Mesenteric fat pad (tissue), 1 donor: ENCODE measurements at places on chromosomes 7 and 10. TPM values are rescaled to one million over a fixed set of nuclear protein-coding genes. Genes with fewer than 3 reads are reported as not detected.

Gene TAF5
- 2.3 TPM for total RNA-seq

Gene ABCB1
- total RNA-seq = 3.2 TPM

Gene ZNF488
- 0.10 TPM for total RNA-seq

Gene HOXA6
- total RNA-seq = 3.1 TPM

Gene GPR26
- total RNA-seq = not detected

DNA sequence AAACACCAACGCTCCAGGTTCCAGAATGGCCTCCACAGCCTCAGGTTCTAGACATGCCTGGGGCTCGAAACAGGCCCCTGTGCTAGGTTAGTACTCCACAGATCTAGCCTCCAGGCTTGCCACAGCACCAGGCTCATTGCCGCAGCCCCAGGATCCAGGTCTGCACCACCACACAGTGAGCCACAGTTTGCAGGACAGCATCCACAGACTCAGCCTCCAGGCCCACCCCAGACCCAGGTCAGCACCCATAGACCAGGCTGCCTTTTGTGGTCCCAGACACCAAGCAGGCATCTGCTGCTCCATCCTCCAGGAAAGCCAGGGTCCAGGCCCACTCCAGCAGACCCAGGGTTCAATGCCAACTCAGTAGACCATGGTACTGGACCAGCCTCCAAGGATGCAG, 132.3 kb upstream of the VSTM2A start:
- no peak for DNase-seq

DNA sequence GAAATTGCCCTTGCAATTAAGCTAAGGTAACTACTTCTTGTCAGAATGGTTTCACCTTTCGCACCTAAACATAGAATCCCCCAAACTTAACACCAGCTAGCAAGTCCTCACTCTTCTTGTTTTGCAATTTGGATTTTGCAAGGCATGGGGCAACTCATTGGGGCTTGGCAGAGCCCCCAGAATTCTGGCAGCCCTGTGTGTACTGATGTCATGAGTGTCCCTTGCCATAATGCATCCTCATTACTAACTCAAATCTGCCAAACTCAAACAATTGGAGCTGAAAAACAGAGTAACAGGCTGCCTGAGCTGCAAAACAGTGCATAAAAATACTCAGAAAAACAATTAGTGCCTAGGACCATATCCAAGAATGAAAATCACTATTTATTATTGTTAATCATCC, 7.9 kb upstream of the XPNPEP1 start:
- no peak for DNase-seq

- DNase-seq = no peak
Observed at GRCh38 chr7:20597339-20597738, 18.1 kb upstream of the ABCB5 start.

GRCh38 chr10:80158598-80159127, 26.1 kb downstream of the PLAC9 start:
- DNase-seq = no peak

- DNase-seq = no peak
Observed at GRCh38 chr7:127447326-127447945, 54.9 kb upstream of the ZNF800 start.

DNA sequence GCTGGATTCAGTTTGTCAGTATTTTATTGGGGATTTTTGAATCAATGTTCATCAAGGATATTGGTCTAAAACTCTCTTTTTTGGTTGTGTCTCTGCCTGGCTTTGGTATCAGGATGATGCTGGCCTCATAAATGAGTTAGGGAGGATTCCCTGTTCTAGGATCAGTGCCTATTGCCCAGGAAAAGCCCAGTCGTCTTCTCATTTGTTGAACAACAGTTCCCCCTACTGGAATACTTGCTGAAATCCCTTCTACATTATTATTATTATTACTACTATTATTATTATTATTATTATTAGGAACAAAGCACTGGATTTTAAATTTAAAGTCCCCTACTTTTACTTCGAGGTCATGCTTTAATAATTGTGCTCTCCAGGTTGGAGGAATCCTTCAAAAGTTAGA, 528.9 kb downstream of the MAGI2 start:
- DNase-seq = no peak

- DNase-seq = no peak
Observed at GRCh38 chr10:130053561-130053960, 57.1 kb downstream of the C10orf143 start.

- no peak for DNase-seq
Observed at GRCh38 chr7:28700096-28700495, 258.0 kb downstream of the TRIL start.

- no peak for DNase-seq
Observed at GRCh38 chr7:140084972-140085371, 22.2 kb upstream of the PARP12 start.

- no peak for DNase-seq
Observed at GRCh38 chr10:133114726-133115452, 27.2 kb downstream of the ADGRA1 start.

DNA sequence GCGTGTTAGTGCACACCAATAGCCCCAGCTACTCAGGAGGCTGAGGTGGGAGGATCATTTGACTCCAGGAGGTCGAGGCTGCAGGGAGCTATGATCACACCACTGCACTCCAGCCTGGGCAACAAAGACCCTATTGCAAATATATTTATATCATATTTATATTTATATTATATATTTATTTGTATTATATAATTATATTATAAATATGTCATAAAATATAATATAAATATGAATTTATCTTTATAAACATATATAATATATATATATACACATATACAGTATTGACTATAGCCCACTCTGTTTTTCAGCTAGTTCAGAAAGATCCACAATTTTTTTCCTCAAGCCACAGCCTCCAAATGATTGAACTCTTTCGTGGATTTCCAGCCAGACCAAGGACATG, 45.3 kb upstream of the MYL10 start:
- no peak for DNase-seq

- DNase-seq = no peak
Observed at GRCh38 chr7:128154504-128154903, 86.6 kb upstream of the LEP start.

DNA sequence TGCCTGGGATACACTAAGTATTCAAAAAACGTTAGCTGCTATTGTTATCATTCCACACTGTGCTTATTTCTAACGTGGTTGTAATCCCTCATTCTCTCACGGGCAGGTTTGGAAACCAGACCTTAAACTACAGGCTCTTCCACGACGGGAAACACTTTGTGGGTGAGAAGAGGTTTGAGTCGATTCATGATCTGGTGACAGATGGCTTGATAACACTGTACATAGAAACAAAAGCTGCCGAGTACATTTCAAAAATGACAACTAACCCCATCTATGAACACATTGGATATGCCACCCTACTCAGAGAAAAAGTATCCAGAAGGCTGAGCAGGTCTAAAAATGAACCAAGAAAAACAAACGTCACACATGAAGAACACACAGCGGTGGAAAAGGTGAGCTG, 163.2 kb upstream of the PRR15 start:
- DNase-seq = no peak

GRCh38 chr10:73506491-73506890, 10.7 kb upstream of the PPP3CB start:
- DNase-seq = no peak

GRCh38 chr10:116113721-116114501, 159.1 kb downstream of the GFRA1 start:
- DNase-seq = peak; percentile 80

DNA sequence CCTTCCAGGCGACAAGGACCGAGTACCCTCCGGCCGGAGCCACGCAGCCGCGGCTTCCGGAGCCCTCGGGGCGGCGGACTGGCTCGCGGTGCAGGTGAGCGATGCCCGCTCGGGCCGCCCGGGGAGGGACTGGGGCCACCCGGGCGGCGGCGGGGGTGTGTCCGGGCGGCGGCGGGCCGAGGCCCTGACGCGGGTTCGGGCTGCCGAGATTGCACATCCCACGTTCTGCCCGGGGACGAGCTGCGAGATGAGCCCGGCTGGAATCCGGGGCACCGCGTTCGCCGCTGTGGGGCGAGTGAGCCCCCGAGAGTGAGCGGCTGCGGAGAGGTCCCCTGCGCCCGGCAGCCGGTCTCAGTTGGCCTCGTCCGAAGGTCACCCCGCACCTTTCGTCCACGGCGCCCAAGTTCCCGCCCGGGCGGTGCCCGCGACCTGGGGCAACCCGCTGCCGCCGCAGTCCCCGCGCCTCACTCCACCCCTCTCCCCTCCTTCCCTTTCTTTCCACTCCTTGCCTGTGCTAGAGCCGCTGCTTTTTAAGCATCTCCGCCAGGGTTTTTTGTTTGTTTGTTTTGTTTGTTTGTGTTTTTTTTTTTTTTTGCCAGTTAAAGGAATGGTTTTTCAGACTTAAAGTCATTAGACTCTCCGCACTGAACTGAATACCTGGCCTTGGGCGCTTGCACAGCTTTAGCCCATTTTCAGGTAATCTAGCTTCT, 515 bp downstream of the RALA start:
- no peak for DNase-seq

- no peak for DNase-seq
Observed at GRCh38 chr10:11175823-11176243, 158.2 kb downstream of the CELF2 start.

DNA sequence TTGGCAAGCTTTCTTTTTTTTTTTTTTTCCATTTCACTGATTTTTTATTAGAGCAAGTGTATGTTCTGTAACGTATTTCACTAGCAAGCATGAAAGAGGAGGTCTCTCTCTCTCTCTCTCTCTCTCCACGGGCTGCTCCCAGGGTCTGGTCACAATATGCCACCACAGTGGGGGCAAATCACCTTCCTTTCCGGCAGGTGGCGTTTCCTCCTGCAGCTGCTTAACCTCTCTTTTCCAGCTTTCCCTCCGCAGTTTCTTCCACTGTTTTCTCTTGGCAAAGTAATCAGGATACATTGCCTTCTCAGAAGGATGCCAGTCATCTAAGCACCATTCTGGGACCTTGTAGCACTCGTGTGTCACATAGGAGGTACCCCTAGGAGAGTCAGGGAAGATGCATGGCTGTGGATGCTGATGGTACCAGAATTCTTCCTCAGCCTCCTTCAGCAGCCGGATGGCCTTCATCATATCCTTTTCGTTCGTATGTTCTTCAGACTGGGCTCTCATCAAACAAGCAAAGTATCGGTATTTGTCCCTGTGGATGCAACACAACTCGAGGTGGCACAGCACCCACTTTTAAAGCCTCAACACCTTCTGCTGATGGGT, 197.3 kb upstream of the PODXL start:
- no peak for DNase-seq

DNA sequence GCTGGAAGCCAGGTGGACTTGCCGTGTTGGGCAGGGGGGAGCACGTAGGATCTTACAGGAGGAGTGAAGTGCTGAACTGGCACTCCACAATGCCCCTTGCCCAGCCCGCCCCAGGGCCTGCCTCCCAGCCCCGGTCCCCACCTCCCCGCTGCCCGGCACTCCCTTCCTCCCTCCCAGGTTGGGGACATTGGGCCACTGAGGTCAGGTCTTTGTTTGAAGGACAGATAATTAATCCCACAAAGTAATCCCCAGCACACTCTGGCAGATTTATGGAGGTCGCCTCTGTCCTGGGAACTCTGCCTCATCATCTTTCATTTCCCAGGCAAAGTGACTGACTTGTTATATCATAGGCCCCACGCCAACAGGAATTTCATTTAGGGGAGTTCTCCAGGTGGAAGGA, 122.8 kb downstream of the C10orf105 start:
- DNase-seq = no peak

DNA sequence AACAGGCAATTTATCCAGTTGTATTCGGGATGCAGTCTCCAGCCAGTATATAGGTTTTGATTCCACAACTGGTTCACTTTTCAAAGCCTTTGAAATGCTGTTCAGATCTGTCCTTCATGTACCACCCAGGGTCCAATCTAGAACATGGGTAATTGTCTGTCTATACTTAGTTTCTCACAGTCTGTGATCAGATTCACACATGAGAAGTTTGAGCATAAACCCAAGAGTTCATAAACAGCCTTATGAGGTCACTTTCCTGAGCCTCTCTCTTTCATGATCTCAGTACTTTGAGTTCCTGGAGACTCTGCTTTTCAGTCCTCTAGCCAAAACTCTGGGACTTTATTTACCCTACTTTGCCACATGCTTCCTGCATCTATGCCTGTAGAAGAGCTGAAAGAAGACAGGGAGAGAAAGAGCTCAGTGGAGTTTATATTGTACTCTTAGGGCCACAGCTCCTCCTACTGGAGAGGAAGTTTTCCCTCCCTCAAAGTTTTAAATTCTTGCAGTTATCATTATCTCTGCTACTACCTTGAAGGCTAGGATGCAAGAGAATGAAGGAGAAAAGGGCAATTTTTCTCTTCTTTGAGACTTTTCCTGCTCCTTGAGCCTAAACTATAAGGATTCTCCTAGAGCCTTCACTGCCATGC, 172.0 kb downstream of the ZEB1 start:
- no peak for DNase-seq

DNA sequence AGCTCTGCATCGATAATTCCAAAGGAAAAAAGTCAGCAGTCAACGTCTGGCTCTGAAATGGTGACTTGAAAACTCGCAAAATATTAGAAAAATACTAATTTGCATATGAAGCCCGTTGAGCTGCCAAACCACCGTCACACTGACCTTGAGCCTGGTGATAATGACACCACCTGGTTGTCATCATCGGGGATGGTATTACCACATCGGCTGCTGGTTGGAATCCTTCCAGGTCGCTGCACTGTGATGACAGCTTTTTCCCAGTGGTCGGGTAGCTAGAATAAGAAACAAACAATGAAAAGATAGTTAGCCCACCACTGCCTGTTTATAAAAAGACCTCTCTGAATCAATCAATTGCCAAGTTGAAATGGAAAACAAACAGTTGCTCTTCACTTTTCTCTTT, 41.6 kb downstream of the LAMB1 start:
- DNase-seq = no peak
